NCI-H1694 (cell line): ENCODE measurements at places on chromosomes 16 and 17.
A peak's percentile ranks its signal among the peaks of the same experiment; 100 is the strongest.

GRCh38 chr16:51147776-51148677 is 3.0 kb downstream of the SALL1 start:
- no peak for DNase-seq

DNA sequence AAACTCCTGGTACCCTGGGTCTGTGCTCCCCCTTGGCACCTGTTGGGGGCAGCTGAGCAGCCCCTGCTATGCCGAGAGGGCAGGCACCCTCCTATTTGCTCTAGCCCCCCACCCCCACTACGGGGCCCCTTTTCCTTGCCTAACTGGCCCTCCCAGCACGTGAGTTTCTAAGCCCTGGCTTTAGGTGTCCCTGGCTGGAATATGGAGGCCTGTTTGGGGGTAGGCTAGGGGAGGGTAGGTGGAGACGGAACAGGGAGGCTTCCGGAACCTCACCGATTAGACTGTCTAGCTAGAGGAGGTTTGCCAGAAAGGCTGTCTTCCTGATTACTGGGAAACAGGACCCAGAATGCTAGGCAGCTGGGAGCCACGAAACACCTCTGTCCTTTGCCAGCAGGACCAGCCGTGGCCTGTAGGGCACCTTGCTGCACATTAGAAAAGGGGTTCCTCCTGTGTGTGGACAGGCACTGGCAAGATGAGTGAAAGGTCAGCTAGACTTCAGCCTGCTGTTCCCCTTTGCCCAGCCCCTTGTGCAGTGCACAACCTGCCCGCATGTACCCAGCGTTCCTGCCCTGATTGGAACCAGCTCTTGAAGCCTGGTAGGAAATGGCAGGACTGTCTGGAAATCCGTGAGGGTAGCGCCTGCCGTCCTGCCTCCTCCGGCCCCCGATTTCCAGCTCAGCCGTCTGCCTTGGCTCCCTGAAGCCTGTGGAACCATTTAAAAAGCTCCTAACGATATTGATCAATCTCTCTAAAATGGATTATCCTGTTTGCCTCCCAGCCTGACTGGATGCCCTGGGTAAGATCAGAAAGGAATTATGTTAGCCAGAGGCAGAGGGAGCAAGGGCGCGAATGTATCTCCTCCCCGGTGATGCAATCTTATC is 83.4 kb upstream of the GSE1 start:
- DNase-seq: no peak

- DNase-seq: peak; percentile 24
These were observed 11.1 kb downstream of the CANT1 start for GRCh38 chr17:78998311-78999055.

DNA sequence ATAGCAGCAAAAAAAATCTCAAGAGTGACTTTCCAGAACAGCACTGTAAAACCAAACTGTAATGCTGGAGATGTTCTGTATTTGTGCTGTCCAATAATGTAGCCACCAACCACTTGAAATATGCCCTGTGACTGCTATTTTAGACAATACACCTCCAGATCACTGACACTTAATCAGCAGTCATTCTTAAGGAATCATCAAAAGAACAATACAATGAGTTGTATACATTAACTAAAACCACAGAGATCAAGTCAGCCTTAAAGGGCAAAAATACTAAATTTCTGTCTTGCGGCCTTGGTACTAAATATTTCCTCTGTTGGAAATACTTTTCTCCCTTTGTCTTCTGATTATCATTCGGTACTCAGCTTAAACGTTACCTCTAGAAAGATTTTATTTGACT is 33.6 kb upstream of the ANKFY1 start:
- no peak for DNase-seq

DNA sequence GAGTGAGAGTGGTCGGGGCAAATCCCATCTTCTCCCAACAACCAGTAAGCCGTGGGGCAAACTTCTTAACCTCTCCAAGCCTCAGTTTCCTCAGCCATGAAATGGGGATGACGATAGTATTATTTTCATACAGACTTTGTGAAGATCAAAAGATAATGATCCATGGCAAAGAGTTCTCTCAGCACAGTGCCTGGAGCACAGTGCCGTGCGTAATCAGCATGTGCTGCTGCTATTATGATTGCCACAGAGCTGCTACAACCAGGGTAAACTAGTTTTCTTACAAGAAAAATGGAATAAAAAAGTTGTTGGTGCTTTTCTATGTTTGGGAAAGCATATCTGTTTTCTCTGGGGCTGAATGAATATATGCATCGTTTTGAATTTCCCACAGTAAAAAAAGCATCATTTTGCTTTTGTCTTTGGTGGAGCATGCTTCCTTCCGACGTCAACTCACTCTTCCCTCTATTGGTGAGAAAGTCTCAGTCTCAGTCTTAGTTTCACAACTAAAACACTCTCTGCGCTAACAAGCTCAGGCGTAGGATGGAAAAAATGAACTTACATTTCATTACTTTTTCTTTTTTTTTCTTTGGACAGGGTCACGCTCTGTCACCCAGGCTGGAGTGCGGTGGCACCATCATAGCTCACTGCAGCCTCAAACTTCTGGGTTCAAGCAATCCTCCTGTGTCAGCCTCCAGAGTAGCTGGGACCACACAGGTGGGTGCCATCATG is 37.2 kb downstream of the CDK5R1 start:
- no peak for DNase-seq

- no peak for DNase-seq
These were observed 509.2 kb upstream of the HSBP1 start for GRCh38 chr16:83298541-83298940.

DNA sequence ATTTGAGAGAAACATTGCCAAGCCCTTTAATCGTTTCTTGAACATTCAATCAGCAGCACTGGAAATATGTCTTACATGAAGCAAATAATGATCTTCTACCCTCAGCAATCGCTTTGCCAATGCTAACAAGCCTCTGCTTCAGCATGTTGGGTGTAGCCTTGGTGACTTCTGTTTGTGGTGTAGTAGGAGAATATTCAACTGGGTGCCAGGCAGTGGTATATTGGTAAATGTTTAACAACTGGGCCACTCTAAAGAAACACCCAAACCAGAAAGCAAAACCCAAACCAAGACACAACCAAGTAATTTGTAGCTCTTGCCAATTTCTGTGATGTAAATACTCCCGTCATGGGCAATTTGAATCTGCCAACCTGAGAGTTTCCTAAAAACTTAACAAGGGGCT is 9.7 kb downstream of the CDH13 start:
- no peak for DNase-seq

- DNase-seq: no peak
These were observed 167.2 kb downstream of the STX8 start for GRCh38 chr17:9408381-9408780.

DNA sequence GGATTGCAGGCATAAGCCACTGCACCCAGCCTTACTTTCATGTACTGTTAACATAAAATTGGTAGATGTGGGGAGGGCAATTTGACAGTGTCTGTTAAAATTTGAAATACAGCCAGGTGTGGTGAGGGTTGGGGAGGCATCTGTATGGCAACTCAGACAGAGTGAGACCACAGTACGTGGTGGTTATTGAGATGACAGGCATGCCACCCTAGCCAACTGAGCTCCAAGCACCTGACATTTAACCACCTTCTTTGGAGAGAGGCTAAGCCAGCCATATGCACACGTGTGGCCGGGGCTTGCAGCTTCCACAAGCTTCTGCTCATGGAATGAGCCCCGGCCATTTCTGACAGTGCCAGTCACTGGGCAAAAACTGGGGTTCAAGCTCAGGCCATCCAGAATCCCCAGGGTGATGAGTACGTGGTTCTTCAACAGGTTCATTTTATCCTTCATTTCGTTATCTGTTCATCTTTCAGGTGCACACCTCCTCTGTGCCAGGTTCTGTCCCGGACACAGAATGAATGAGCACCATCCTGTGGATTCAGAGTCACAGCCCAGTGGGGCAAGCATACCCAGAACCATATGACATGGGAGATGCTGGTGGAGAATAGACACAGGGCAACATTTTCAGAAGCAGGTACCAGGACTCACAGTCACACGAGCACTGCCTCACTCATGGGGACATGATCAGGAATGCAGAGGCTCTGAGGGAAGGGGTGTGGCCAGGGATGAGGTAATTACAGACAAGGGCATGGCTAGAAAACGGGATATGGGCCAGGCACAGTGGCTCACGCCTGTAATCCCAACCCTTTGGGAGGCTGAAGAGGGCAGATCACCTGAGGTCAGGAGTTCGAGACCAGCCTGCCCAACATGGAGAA is 36.2 kb downstream of the C16orf82 start:
- no peak for DNase-seq

GRCh38 chr17:29870836-29871465 is 59.1 kb downstream of the SSH2 start:
- no peak for DNase-seq
